ENCODE measurements at places on chromosomes 12 and 14.
A peak's percentile ranks its signal among the peaks of the same experiment; 100 is the strongest.

- DNase-seq = no peak
These were observed 13.8 kb downstream of the TMED10 start for GRCh38 chr14:75162631-75163030.

DNA sequence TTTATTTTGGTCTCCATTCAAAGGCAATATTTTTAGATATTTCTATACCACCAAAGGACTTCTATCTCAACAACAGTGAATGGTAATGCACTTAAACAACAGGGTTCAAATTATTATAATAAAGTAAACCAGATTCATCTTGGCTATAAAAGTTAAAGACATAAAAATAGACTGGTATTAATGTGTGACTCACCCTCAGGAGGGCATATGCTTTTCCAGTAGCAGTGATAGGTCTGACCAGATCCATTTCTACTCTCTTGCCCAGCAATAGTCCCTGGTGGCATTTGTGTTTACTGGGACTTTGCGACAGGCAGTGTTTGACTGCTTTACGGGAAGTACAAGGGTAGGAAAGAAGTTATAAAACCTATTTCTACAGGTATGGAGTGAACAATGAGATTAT is 353.2 kb upstream of the ATP2B1 start:
- no peak for DNase-seq

DNA sequence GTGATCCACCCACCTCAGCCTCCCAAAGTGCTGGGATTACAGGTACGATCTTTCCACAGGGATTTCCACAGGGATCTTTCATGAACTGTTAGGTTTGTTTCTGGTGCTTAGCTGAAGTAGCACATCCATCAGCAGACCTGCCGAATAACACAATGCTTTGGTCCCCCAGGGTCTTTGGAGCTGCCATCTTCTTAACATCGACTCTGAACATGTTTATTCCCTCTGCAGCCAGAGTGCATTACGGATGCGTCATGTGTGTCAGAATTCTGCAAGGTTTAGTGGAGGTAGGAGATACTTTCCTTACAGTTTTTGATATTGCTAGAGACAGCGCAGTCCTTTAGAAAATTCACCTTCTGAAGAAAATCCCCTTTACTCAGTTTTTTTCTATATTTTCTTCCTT is 36.3 kb downstream of the SLC17A8 start:
- no peak for DNase-seq

GRCh38 chr14:83300476-83301064 is 1766.9 kb upstream of the SEL1L start:
- peak; percentile 47 for DNase-seq

GRCh38 chr14:69281450-69282169 is 21.7 kb downstream of the GALNT16 start:
- DNase-seq = no peak

DNA sequence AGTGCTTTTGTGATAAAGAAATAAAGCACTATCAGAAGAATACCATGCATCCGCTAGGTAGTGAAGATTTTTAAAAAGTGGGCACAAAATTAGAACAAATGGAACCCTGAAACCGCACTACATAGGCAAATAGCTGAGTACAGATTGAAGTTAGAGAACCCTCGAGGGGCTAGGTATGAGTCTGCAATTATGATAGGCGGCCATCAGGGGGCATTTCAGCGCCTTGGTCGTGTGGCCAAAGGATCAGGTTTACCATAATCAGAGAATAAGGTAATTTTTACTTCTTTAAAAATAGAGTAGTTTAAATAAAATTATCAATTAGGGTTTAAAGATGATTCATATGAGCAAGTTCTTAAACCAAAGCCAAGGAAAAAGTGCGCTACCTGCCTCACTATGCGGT is 129.8 kb downstream of the TMX1 start:
- no peak for DNase-seq

GRCh38 chr12:106801830-106802533 is 27.5 kb downstream of the RIC8B start:
- no peak for DNase-seq

DNA sequence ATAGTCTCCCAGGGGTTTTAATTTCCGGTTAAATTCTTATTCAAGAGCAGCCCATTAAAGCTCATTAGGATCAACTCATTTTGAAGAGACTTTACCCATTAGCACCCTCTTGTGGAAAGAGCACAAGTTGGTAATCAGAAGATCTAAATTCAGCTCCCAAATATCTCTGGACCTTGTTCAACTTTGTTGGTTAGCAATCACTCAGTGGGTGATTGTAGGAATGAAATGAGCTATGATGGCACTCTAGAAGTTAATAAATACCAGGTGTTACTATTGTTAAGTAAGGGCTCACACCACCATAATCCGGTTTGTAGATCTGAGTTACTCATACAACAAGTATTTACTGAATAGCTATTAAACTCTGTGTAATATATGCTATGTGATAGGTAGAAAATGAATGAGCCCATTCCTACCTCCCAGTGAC is 42.9 kb downstream of the TRIP11 start:
- peak; percentile 80 for DNase-seq

GRCh38 chr14:36281309-36281708 is 39.1 kb downstream of the MBIP start:
- DNase-seq = peak; percentile 11

DNA sequence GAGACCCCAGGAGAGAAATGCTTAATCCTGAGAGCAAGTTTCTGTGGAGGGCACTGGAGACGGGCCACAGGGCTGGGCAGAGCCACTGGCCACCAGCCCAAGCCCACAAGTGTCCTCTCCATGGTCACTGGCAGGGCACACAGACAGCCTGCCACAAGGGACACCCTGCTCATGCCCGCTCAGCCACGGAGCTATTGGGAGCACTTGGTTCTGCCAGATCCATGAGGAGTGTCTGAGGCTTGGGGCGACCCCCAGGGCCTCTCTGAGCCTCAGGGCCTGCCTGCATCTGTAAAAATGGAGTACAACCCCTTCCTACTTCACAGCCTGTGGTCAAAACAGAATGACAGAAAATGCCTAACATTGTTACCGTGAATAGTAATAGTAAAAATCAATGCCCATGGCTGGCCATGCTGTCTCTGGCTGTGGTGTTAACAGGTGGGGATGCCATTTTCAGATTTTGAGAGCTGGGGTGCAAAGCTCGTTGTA is 3.2 kb downstream of the PGF start:
- DNase-seq = no peak

GRCh38 chr12:51392556-51393237 is 1.5 kb upstream of the GALNT6 start:
- peak; percentile 24 for DNase-seq

- DNase-seq = peak; percentile 41
These were observed 29.2 kb downstream of the DIP2B start for GRCh38 chr12:50533971-50534370.

GRCh38 chr14:85391455-85391854 is 138.5 kb upstream of the FLRT2 start:
- DNase-seq = no peak

- no peak for DNase-seq
These were observed 134.8 kb upstream of the ARHGAP5 start for GRCh38 chr14:31942166-31942841.

GRCh38 chr14:31926123-31926522 is 151.0 kb upstream of the ARHGAP5 start:
- DNase-seq = peak; percentile 67

DNA sequence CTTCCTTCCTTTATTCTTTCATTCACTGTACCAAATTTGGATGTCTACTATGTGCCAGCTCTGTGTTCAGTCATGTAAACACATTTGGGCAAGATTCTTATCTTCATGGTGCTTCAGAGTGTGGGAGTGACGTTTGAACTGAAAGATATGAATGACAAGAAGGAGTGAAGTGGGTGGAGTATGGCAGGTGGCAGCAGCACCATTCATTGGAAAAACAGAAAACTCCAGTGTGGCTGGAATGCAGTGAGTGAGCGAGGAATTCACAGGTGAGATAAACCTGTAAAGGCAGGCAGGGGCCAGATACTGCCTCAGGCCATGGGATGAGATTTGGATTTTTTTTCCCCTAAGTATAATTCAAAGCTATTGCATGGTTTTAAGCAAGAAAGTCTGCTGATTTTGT is 140.7 kb upstream of the CCDC198 start:
- DNase-seq = no peak

DNA sequence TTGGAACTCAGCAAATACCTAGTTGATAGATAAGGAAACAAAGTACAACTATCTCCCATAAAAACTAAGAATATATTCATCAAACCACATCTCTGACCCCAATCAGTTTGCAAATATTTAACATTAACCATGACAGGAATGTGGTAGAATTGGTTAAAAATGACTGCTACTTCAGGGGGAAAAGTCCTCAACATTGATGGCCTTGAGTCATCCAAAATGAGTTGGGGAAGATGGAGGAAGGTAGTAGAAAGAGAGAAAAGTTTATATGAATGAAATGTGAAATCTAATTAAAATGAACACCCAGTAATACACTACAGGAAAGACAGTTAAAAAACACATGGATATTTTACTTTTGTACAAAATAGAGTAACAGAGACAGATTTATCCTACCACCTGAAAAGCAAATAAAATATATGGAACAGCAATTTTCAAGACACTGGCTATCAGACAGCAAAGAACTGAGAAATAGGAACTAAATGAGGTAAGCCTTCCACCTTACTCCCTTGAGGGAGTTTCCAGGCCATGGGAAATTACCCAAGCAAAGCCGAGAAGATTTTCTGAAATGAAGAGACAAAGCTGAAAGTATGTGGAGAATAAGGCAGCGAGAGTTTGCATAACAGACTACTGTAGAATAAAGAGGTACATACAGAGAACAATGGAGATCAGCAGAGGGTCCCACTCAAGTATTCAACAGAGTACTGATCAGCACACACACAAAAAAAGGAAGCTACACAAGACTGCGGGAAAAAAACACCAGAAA is 49.6 kb downstream of the TC2N start:
- DNase-seq = no peak

DNA sequence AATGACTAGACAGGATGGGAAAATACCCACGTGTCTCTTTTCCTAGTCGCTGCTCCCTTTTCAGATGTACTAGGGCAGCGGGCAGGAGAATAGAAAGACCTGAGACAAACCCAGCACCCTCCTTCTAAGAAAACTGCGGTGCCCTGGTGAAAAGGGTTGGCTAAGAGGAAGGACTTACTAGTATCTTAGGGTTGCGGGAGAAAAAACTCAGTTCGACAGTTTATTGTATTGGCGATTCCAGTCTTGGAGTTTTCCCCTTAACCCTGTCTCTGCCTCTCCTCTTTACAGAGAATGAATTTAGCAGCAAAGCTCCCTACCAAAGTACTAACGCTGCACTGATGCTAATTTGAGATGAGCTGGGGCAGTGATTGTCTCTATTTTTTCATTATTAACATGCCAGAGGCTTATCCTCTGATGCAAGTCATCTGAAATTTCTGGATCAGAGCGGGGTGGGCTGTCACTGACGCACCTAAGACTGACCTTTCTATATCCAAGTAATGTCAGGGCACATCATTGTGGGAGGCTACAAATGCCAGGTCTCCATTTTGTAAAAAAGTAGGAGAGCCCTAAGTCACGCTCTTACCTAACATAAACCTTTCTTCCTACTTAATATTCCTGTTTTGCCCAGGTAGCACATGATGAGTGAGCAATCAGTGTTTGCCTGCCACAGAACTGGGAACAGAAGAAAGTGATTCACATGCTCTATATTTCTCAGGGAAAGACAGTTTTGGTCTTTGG is 916 bp upstream of the PAWR start:
- no peak for DNase-seq

DNA sequence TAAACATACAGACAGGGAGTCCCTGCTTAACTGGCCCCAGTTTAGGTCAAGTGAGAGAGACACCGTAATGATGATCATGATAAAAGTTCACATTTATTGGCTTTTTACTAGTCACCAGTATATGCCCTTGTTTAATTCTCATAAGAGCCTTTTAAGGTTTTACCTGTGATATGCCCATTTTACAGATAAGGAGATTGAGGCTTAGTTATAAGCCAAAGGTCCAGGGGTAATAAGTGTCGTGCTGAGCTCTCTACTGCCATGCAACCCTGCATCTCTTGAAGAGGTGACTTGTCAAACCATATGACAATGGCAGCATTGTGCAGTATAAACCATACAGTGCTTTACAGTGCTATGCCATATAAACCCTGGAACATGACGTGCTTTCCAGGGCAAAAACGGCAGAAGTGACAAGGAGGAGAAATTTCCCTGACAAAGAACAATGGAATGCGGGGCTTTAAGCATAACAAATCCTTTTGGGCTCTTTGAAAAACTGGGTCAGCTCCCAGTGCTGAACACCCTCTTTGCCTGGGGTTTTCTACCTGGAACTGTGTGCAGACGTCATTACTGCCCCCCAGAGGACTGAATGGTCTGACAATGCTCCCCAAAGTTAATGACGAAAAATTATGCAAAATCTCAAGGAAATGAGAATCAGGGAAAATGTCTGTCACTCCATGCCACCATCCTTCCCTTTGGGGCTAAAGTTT is 59.7 kb upstream of the C14orf132 start:
- DNase-seq = no peak

DNA sequence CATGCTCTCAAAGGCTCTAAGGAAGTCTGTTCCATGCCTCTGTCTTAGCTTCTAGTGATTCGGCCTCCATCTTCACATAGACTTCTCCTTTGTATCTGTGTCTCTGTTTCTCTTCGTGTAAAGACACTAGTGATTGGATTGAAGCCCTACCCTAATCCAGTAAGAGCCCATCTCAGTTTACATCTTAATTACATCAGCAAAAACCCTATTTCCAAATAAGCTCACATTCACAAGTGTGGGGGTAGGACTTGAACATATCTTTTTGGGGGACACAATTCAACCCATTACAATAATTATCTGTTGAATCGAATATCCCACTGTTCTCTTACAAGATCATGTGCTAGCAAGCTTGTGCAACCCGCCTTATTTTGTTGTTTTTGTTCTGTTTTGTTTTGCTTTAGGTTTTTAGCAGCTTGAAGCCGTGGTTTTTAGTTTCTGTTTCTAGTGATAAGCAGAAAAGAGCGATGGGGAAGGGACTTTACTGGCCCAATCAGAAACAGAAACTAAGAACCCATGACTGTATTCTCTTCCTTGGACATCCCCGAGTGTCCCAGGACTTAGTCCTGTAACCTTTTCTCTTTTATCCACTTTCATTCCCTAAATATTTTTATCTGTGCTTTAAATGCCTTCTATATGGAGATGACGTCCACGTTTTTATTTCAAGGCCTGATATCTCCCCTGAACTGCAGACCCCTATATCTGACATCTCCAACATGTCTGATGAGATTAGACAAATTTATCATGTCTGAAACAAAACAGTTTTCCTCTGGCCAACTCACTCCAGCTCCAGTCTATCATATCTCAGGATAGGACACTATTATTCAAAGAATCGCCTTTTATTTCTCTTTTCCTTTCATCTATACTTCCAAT is 353.0 kb downstream of the CCDC91 start:
- peak; percentile 14 for DNase-seq

DNA sequence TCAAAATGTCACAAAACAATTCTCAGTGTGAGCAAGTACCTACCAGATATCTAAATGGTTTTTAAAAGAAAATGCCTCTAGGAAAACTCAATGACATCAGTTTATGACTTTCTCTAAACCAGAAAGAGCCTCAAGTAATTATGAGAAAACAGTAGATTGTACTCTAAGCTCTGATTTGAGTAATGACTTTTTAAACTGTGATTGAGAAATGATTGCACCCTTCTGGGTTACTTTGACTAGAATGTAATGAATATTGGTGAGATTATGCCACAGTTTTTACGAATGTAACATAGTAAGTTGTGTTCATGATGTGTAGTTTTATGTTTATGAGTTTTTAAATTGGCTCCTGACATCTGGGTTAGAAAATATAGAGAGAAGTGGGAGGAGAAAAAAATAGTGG is 68.8 kb downstream of the ALX1 start:
- DNase-seq = no peak

- DNase-seq = no peak
These were observed 110.7 kb downstream of the ZFC3H1 start for GRCh38 chr12:71552728-71553501.

All from cardiac fibroblast (primary cell).